ENCODE measurements at places on chromosomes 7 and 10.

DNA sequence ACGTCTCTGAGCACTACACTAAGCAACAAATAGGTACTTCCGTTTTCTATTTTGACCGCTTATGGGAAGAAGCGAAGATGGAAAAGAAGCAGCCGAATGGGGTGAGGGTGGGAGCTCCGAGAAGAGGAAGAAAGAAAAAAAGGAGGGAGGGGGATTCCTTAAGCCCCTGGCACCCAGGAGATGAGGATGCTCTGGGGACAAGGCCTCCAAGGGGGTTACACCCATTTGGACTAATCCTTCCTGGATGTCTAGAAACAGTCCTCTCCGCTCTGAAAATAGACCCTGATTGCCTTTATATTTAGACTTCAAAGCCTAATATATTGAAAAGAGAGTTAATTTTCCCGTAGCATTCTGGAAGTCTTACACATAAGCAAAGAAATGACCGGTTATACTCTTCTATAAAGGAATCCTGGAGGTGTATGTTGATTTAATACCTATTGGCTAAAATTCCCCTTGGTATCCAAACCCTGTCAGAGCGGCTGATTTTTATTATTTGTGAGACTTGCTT is 676 bp upstream of the HTR7 start:
- no peak for DNase-seq

- no peak for DNase-seq
Measured at GRCh38 chr7:125681508-125681907, 751.9 kb upstream of the POT1 start.

- DNase-seq: peak; percentile 78
Measured at GRCh38 chr10:13707156-13707881, 120.6 kb downstream of the PRPF18 start.

DNA sequence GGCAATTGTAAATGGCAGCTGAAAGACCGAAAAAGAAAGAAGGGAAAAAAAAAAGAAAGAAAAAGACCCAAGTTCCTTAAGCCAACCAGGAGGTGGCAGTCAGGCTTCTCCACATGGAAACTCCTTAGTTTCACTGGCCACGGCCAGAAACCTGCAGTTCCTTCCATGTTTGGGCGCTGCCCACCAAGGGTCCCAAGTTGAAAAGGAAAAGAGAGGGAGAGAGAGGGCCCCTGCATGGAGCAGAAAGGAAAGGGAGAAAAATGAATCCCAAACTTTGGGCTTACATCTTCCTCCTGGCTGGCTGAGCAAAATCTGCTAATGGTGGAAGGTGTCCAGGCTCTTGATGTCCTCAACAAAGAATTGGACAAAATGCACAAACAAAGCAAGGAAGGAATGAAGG is 31.8 kb upstream of the ABCA13 start:
- DNase-seq: no peak

- no peak for DNase-seq
Measured at GRCh38 chr7:5477723-5478531, 54.3 kb upstream of the TNRC18 start.

- DNase-seq: no peak
Measured at GRCh38 chr10:73809061-73809818, 2.2 kb downstream of the NDST2 start.

DNA sequence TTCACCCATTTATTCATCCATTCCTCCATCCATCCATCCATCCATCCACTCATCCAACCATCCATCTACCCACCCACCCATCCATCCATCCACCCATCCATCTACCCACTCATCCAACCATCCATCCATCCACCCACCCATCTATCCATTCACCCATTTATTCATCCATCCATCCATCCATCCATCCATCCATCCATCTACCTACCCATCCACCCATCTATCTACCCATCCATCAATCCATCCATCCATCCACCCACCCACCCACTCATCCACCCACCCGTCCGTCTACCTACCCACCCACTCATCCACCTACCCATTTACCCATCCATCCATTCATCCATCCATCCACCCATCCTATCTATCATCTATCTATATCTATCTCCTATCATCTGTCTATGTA is 169.4 kb upstream of the SHH start:
- DNase-seq: no peak

DNA sequence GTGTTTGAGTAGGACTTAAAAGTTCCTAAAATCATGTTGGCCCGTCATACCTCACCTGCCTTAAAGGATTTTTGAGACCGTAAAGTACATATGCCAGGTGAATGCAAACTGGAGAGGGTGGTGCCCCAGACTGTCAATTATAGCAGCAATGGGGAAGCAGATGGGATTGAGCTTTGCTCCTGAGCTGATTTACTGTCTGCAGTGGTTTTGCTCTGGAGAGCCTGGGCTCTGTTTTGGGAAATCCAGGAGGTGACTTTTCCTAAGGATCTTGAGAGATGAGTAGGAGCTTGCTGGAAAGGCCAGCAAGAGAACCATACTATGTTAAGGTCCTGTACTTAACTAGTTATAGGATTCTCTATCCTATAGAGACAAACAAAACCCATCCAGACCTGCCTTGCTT is 43.0 kb downstream of the COL13A1 start:
- DNase-seq: no peak

DNA sequence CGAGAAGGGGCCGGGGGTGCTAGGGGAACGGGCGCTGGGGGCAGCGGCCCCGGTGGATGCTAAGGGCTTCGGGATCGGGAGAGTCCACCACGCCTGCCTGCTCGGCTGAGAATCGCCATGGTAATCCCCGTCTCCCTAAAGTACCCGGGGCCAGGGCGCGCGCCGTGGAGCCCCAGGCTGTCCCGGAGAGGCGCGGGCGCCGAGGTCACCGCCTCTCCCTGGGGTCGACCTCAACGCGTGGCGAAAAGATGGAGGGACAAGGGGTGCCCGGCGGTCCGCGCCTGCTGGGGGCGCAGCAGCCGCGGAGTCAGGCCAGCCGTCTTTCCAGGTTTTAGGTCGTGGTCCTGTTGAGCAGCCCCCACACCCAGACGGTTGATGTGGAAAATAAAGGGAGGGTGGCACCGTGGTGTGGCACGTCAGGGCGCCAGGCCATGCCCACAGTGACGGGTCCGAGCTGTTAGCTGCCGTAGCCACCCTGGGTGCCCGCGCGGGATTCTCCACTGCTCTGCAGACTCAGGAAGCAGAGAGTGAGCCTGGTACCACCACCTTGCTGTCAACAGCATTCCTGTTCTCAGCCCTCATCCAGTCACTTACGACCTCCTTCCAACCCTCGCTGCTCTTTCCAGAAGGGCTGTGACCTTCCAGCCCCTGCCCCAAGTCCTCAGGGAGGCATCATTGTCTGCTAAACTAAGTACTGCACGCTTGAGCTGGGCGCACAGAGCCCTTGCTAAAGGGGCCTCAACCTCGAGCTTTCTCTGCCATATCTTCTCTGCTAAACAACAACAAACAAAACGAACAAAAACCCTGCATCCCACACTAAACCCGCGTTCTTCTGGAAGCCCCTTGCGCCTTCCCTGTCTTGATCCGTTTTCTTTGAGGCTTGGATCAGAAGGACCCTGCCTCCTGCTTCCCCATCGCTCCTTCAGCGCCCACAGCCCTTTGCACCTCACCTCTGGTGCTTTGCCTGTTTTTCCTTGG is 666 bp downstream of the SMKR1 start:
- DNase-seq: no peak

DNA sequence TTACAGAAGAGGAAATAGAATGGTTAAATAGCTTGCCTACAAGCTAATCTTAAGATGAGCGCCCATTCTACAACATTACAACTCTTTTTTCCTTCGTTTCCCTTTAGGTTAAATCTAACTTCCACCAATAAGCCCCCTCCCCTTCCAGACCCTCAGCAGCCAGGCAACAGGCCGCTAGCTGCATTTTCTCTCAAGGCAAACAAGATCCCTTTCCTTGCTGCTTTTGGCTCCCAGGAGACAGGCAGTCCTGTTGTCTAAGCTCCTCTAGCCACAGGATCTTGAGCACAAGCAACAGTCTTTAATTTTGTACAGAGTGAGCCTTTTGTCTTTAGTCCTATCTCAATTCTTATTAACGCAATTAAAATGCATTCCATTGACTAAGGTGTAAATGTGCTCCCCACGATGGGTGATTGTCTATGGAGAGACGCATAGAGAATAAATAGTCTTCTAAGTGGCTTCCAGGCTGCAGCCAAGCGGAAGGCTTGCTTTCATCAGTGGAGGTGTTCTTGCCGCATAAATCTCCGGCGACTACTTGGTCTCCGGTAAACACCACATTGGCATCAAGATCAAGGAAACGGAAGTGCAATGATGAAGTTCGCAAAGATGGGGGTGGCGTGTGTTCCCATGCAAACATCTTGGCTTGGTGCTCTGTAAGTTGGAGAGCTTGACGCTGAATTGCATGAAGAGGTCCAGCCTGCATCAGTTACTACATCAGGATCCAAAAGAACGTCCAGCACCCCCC is 181.9 kb upstream of the LYZL2 start:
- DNase-seq: no peak

- DNase-seq: no peak
Measured at GRCh38 chr7:19362099-19362498, 216.9 kb upstream of the FERD3L start.

- DNase-seq: peak; percentile 40
Measured at GRCh38 chr10:73910764-73911552, at the start of gene PLAU. Gene PLAU (plus strand): TSS chr10:73911132. CDS start chr10:73911556, 424 bp downstream.

DNA sequence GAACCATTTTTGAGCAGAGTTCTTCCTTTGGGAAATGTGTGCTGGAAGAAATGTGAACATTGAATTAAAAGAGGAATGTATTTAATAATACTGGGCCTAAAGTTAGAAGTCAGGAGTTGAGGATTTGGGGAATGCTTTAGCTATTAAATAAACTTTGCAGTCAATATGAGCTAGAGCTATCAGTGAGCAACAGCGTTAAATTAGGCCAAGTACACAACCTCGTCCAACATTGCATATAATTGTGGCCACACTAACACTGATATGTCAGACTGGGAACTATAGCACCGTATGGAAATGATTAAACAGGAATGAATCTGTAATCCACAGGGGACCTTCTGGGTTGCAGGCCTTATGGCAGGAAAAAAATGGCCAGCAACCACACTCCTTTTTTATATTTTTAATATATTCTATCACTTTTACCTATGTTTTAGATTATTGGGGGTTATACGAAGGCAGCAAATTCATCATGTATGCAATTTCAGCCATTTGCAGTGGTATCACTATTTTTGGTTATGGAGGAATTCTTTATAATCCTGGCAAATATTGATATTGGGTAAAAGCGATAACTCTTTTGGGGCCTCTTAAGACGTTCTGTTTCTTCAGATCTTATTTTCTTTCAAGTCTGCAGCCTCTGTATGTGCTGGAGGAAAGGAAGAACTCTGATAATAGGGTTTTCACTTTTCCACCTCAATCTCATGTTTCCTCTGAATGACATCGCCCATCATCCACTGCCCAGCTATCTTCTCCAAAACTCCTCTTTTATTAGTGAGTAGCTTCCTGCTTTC is 236.3 kb upstream of the PLXDC2 start:
- DNase-seq: no peak

DNA sequence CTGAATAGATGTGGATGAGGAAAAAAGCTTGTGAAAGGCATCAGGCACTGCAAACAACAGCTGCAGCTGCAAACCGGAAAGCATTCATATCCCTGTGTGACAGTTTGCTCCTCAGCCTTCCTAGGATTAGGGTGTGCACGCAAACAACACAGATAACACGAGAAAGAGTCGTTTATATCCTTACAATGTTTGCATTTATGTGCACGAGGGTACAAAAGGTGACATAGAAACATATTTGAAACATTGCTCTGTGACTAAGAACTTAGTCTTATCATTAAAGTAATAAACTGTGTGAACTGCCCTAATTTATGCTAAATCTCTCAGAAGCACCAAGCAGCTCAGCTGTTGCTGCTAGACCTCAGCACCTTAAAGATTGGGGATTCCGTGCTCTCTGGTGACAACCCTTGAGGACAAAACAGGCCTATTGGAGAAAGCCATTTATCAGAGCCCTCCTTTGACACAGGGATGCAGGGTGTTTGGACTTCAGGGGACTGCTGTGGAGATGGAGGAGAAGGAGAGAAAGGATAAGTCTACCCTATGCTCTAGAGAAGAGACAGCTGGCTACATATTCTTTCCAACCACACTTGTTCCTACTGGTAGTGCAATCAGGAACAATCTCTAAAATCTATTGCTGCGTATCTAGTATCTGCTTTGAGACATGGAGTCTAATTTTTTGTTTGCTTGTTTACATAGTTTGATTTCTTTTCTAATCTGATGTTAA is 176.2 kb downstream of the GNAT3 start:
- DNase-seq: no peak

DNA sequence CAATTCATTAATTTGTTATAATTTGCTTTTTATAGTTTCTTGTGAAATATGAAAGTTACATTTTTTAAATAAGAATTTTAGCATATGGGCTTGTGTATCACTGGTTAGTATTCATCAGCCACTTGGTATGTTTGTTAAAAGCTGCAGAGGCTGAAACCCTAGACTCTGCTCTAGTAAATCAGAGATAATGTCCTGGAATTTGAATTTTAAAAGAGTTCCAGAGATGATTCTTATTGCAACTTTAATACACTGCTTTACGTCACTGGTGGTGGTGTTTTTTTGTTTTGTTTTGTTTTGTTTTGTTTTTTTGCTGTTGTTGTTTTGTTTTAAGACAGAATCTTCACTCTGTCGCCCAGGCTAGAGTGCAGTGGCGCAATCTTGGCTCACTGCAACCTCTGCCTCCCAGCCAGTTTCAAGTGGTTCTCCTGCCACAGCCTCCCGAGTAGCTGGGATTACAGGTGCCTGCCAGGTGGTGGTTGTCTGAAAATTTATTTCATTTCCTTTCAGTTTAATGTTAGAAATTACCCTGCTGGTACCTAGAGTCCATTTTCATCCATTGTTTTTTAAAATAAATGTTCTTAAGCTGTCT is 43.8 kb downstream of the PTPN12 start:
- no peak for DNase-seq

- DNase-seq: no peak
Measured at GRCh38 chr10:29734640-29734961, 99.8 kb upstream of the SVIL start.

DNA sequence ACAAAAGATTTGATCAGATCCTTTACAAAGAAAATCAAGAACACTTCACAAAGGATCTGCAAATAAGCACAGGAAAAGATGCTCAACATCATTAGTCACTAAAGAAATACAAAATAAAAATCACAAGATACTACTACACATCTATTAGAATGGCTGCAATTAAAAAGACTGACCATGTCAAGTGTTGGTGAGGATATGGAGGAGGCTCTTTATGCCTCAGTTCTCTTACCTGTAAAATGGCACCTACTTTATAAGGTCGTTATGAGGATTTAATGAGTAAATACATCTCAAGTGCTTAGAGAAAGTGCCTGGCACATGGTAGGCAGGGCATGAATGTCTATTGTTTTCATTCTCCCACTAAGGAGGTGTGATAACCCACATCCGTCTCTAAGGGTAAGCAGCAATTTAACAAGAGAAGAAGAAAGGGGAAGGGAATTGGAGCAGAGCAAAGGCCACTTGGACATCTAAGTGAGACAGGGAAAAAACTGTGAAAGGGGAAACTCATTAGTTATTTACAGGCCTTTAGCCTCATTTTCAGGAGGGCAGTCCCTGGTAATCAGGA is 157.5 kb upstream of the NFE2L3 start:
- DNase-seq: no peak

- peak; percentile 91 for DNase-seq
Measured at GRCh38 chr7:151059367-151060112, at the start of gene SLC4A2. Gene SLC4A2 (plus strand): TSS chr7:151059589. CDS start chr7:151061988, 2,399 bp downstream.

All from ovary (tissue), 10 donors.